ENCODE measurements at places on chromosomes 7 and 10.

DNA sequence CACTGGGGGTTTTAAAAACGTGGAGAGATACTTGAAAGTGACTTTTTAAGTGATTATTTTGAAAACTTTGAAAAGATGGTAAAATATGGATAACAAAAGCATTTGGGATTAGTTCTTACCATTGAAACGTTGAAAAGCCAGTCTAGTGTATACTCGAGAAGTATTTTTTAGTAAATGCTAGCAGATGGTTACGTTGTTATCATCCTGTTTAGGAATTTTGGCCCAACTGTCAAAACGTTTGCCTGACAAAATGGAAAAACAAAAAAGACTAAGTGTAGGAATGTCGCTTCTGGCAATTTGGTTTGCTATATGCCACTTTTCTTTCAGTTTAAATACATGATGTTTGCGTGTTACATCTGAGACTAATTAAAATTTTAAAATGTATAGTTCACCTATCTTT is 1.2 kb downstream of the RBM33 start:
- DNase-seq, result no peak

GRCh38 chr10:6033954-6034353 is 28.2 kb downstream of the IL2RA start:
- no peak for DNase-seq

GRCh38 chr7:115476671-115477181 is 553.8 kb downstream of the TFEC start:
- no peak for DNase-seq

DNA sequence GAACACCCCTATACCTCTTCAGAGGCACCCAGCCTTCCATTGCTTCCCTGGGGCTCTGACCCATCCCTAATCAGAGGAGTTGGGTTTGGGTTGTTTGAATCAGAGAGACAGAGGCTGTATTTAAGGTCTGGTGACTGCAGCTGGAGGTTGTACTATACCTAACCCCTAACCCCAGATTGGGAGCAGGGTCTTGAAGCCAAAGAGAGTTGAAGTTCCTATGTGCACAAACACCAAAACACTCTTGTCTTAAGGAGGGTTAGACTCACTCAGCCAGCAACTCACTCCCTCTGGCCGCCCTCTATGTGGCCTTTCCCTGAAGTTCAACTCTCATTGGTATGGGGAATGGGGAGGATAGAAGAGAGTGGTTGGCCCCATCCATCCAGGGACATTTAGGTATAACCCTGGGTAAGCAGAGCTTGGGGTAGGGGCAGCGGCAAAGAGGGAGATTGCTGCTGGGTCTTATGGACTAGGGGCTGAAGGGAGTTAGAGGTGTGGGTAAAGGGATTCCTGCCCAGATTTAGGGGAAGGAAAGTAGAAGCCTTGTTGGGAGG is 80.0 kb downstream of the PAX2 start:
- DNase-seq, result no peak

GRCh38 chr10:81179805-81180452 is 642.2 kb downstream of the SH2D4B start:
- DNase-seq, result no peak

GRCh38 chr7:2012981-2013380 is 219.8 kb downstream of the MAD1L1 start:
- DNase-seq, result no peak

DNA sequence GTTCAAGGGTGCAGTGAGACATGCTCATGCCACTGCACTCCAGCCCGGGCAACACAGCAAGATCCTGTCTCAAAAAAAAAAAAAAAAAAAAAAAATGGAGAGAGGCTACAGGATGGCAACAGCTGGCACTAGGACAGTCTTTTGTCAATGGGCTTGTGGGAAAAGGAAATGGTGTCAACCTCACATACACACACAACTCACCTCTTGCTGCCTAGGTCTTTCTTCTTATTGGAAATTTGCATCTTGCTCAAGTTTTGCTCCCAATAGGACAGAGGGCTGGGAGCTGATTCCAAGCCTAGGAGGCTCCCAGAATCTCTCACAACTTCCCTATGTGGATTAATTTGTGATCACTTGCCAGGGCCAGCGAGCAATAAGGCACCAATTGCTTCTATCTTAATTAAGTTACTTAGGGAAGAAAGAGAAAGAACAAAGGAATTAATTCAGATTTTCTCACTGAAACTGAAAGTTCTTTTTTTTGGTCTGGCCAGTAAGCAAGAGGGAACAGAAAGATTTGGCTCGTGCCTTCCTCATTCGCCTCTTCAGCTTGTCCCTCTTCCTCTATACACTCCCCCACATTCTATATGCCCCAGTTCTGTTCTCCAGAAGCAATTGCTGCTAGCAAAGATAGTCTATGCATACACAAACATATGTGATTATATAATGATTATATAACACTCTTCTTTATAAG is 33.8 kb downstream of the MAP3K8 start:
- DNase-seq, result no peak

- DNase-seq, result no peak
Measured at GRCh38 chr7:140021603-140022002, 41.1 kb downstream of the PARP12 start.

DNA sequence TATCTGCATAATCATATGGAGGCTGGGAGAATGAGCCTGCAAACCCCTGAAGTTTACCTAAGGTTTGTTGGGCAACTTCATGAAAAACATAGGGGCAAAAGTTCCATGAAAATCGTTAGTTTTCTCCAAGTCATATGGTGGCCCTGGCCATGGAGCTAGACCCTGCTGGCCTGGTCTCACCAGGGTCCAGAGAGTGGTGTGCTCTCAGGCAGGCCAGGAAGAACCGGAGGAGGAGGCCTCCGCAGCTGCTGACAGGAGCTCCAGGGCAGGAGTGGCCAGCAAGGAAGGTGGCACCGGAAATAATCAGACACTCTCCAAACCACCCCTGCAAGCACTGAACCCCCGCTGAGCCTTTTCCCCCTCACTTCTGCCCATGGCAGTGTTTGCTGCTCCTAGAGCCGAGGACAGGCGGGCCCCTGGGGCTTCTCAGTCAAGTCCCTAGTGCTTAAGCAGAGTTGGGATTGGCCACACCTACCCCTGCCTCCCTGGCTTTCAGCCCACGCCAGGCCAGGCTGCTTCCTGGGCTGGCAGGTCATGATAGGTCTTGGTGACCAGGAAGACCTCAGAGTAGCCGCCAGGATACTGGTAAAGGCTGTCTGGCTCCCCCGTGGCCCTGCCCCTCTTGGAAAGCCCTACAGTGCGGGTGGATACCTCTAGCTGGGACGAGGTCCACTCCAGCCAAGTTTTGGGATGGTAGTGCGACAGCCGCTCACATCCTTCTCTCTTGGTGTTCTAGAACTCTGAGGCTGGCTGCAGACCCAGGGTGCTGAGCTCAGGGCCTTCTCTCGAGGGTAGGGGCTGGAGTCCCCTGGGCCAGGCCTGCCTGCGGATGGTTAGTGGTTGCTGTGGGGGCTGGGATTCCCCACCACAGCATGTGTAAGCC is 242.8 kb downstream of the MGMT start:
- DNase-seq, result no peak

GRCh38 chr7:39709029-39709428 is 85.7 kb downstream of the RALA start:
- DNase-seq, result no peak

Measured in mesothelial cell of epicardium (in vitro differentiated cells).